ENCODE measurements at places on chromosomes 11 and 22. TPM values are rescaled to one million over a fixed set of nuclear protein-coding genes. Genes with fewer than 3 reads are reported as not detected.

MPST gene
- 73.4 TPM for total RNA-seq

HSPA8 gene
- 1,433 TPM for total RNA-seq

DDI1 gene
- not detected for total RNA-seq

NRXN2 gene
- total RNA-seq, result 0.19 TPM

VWCE gene
- total RNA-seq, result 0.56 TPM

ACTN3 gene
- total RNA-seq, result not detected

TMEM258 gene
- 234 TPM for total RNA-seq

PLCB3 gene
- total RNA-seq, result 22.8 TPM

SEZ6L gene
- not detected for total RNA-seq

MMP12 gene
- not detected for total RNA-seq

SORL1 gene
- 1.4 TPM for total RNA-seq

CRYBB3 gene
- not detected for total RNA-seq

NUP50 gene
- 29.4 TPM for total RNA-seq

XKR3 gene
- total RNA-seq, result not detected

SAA4 gene
- total RNA-seq, result not detected

HEPN1 gene
- not detected for total RNA-seq

CCND1 gene
- total RNA-seq, result 156 TPM

KDM2A gene
- 40.0 TPM for total RNA-seq

TMA7B gene
- total RNA-seq, result not detected

MRPL11 gene
- total RNA-seq, result 96.7 TPM

Data from A549 treated with Mapracorat at 1 μM for 4 hours (cell line).